ENCODE measurements at places on chromosomes 4 and X.

- DNase-seq: no peak
Observed at GRCh38 chrX:136620780-136621179, 27.2 kb upstream of the CD40LG start.

DNA sequence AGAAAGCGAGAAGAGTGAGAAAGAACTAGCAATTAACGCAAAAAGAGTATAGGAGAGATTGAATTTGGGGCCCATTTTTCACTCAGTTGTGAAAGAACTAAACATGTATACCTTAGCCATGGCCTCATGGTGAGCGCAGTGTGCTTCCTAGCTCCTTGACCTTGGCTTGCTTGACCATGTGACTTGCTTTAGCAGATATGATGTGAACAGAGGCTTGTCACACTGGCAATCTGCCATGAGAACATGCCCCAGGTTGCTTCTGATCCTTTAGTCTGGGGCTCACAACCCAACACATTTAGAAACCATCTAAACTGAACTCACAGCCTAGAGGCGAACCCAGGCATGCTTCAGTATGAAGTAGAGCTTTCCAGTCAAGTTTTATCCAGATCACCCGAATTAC, 260.1 kb upstream of the FTHL17 start:
- no peak for DNase-seq

DNA sequence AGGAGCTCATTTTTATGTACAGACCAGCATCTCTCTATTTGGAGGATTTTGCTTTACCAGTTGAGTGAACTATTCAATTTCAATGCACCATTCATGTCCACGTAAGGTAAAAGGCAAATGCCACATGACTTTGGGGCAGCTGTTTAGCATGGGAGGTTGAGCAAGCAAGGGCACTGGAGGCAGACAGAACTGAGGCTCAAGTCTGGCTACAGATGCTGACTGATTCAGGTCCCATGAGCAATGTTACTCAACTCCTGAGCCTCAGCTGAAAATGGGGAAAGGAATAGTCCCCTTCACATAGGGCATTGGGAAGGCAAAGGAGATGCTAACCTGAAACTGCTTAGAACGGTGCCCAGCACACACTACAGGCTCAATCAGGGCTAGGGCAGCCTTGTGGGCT, 93.0 kb upstream of the MTM1 start:
- DNase-seq: peak; percentile 69

DNA sequence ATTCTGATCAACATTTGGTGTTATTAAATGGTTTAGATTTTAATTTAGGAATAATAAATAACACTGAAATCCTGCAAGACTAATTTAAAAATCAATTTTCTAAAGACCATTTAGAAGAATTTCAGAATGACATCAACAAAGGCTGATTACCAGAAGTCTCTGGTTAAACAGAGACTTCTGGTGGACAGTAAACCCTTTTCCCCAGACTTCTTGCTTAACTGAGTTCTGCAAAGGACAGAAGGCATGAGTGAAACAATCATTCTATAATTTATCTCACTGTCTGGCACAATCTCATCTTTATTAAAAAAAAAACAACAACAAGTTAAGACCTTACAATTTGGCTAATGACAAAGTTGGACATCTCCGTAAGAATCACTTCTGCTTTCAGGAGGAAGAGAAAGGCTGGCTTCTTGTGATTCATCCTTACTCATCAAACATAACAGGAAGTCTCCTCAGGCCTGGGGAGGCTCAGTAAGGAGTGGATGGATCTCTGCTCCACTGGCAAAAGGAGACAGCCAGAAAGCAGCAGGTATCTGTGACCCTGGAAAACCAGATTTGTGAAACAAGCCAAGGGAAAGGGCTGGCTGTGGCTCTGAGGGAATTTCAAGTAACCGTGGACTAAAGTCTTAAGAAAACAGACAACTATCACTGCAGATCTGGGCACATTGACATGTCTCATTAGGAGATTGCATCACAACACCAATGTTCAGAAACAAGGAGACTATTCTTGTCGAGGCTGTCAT, 908 bp upstream of the TLR6 start:
- peak; percentile 92 for DNase-seq

GRCh38 chr4:26874110-26874509, 13.5 kb downstream of the STIM2 start:
- DNase-seq: no peak
